ENCODE measurements at places on chromosomes 3 and 15.

DNA sequence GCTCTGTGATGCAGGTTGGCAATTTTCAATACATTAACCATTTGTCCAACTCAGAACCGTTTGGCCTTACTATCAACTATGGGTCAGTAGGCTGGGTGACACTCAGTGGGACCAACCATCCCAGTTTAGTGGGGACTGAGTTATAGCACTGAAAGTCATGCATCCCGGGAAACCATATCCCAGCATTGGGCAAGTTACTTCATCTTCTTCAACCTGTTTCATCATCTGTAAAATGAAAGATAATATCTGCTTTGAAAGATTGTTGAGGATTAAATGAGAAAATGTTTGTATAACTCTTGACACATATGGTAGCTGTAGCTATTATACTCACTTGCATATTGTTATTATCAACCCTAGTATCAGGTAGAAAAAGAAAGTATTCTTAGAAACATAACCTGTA lies 11.9 kb downstream of the RAB27A start:
- DNase-seq: no peak

- no peak for DNase-seq
Measured at GRCh38 chr3:171328419-171329082, 131.7 kb downstream of the TNIK start.

- DNase-seq: no peak
Measured at GRCh38 chr3:39212665-39213064, 20.3 kb upstream of the XIRP1 start.

DNA sequence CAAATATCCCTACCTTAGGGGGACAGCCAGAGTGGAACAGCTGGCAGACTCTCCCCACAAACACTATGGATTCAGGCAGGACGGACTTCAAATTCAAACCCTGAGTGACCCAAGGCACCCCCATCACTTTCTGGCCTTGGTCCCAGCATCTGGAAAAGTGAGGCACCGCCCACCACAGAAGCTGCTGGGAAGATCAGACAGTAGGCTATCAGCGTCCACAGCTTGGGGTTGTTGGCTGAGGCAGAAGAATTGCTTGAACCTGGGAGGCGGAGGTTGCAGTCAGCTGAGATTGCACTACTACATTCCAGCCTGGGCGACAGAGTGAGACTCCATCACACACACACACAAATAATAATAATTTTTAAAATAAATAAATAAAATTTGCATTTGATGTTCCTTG lies 8.5 kb downstream of the PFKFB4 start:
- no peak for DNase-seq

GRCh38 chr3:23728601-23729117 lies 77.1 kb upstream of the UBE2E1 start:
- no peak for DNase-seq

DNA sequence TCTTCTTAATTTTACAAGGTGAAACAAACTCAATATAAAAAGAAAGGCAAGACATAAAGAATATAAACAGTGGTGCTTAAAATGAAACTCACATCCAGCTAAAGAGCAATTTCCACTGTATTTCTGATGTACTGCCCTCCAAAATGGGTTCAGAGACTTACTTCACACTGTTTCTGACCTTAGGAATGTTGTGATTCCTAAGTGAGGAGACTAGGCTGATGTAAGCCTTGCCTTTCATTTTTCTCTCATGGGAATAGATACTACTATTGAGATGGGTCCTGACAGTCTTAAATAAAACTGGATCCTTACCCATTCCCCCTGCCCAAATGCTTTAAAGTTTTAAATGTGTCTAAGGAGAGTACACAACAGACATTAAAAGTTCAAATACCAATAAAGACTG lies 86.9 kb downstream of the CBLB start:
- no peak for DNase-seq

DNA sequence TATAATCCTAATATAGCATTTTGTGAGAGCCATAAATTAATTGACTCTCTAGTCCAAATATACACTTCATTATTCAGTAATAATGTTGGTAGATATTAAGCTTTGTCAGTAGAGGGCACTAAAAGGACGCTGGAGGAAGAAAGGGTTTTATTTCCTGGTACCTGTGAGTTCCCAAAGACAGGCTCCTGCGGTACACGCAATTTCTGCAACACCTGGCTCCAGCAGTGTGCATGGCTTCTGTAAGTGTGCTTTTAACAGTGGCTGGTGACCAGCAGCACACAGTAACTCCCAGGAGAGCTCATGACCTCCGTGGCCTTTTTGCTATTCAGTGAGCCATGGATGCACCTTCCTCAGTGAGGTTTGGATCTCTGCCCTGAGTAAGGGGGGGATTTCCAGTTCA lies 338.3 kb upstream of the ZNF385D start:
- DNase-seq: no peak

- no peak for DNase-seq
Measured at GRCh38 chr15:84788500-84788899, 28.7 kb upstream of the ALPK3 start.

DNA sequence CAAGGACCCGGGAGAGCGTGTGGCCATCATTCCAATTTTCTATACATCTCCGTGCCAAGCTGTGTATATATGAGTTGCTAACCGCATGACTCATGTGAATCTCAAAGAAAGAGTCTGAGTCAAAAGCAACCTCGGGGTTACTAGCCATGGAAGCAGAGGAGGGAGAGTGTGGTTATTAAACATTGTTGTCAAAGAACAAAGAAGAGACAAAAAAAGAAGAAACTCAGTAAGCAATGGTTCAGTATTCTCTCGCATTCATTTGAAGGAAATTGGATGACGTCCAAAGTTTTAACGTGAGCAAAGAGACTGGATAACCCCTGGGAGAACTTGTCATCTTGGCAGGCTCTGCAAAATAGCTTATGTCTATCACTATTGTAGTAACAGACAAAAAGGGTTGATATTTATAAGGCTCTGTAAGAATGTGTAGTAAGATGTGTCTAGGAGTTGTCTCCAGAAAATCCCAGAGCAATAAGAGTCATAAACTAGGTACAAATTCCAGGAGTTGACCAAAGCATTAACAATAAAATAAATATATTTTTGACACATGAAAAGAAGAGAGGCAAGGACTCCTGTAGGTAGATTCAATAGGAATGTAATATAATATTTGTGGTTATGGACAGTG lies 52.8 kb upstream of the GRM7 start:
- DNase-seq: no peak

GRCh38 chr15:27490867-27491595 lies 520.0 kb downstream of the GABRG3 start:
- no peak for DNase-seq

DNA sequence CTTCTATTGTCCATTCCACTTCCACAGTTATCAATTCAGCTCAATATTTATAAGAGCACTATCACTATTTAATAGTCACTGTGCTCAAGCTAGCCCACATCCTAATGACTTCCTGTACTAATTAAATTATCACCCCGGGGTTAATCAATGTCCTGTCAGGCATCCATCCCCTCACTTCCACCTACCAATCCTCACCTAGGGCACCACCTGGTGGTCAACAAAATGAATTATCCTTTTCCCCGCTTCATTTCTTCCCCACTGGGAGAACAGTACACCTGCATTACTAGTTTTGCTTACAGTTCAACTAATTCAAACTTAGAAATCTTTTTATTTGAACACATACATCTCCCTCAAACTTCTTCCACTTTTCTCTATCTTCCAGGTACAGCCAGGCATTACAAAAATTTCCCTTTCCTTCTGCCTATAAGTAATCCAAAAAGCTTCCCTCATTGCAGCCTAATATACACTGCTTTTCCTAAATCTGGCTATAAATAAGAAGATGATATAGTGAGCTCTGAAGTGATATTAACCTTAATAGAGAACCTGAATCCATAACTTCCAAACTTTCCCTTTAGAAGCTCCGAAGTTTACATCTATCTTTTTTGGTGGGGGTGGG lies 68.5 kb downstream of the TMCC1 start:
- peak; percentile 22 for DNase-seq

GRCh38 chr3:12159227-12159601 lies 502 bp upstream of the TIMP4 start:
- no peak for DNase-seq

- DNase-seq: no peak
Measured at GRCh38 chr3:44184319-44184953, 57.2 kb upstream of the TOPAZ1 start.

- no peak for DNase-seq
Measured at GRCh38 chr15:52361975-52362494, 66.4 kb upstream of the MYO5C start.

DNA sequence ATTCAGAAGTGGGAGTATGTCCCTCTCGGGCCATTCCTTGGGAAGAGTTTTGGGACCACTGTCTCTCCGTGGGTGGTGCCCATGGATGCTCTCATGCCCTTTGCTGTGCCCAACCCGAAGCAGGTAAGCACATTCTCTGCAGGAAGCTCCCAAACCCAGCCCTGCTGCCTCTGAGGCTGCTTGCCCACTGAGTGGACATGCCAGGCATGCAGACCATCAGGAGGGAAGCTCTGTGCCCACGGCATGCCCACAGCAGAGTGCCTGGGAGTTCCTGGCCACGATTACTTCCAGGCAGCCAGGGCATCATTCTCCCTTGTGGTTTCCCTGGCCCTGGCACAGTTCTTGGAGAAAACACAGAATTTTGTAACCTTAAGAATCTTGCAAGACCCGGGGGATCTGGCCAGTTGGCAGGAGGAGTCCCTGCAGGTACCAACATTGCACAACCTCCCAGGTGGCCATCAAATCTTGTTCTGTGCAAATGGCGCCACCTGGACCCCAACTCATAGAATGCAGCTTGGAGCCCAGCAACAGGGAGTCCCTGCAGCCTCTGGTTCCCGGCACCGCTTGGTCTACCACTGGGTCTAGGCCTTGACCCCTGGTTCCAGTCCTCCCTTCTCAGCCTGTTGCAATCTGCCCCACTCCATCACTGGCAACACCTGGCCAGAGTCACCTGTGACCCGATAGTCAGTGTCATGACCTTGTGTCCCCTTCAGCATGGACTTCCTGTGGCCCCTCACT lies 20.4 kb downstream of the FAH start:
- peak; percentile 61 for DNase-seq

GRCh38 chr3:160065786-160066185 lies 77.2 kb downstream of the IL12A start:
- DNase-seq: no peak

DNA sequence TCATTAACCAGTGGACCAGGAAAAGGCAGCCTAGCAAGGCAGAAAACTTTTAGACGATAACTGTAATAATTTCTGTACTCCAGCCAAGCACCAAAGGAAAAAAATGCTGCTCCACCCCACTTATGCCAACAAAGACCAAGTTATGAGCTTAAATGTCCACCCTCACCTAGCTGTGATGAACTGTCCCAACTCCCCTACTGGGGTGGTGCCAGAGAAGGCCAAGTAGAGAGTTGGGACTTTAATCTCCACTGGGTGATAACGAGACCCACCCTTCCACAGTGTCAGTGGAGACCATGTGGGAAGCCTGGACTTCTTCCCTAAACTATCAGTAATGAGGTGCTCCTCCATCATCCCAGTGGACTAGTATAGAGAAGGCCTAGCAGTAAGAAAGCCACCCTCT lies 33.8 kb upstream of the COPB2 start:
- DNase-seq: no peak

- DNase-seq: no peak
Measured at GRCh38 chr3:130827486-130827885, 66.4 kb upstream of the ATP2C1 start.

DNA sequence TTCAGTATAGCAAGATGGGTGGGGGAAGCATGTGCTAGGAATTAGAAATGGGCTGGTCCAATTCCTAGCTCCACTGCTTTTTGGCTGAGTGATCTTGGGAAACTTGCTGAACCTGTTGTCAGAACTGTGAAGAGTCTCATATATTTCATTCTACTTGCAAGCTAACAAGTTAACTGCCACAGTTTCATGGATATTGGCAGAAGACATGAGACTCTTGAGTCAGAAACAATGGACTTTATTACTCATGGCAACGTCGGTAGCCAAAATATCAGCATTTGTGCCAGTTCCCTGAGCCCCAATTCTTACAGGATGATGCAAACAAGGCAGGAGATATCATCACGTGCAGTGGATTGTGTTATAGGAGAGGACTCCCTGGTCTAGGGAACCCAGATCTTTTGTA lies 26.6 kb upstream of the PLAAT1 start:
- DNase-seq: no peak

DNA sequence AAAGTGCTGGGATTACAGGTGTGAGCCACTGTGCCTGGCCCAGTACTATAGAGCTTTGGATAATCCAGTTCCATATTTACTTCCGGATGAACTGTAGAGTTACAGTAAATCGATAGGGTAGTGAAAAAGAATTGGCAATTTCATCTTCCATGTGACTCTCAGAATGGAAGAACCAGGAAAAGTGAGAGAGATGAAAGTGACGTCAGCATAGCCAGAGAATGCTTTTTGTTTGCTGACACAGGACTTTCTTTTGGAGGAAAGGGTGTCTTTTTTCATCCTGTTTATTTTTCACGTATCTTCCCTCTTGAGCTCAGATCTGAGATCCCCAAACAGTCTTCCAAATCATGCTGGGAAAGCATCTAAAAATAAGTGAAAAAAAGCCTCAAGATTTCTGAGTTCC lies 91.2 kb upstream of the KCNAB1 start:
- DNase-seq: no peak

- DNase-seq: no peak
Measured at GRCh38 chr3:1380926-1381646, 288.3 kb downstream of the CNTN6 start.

DNA sequence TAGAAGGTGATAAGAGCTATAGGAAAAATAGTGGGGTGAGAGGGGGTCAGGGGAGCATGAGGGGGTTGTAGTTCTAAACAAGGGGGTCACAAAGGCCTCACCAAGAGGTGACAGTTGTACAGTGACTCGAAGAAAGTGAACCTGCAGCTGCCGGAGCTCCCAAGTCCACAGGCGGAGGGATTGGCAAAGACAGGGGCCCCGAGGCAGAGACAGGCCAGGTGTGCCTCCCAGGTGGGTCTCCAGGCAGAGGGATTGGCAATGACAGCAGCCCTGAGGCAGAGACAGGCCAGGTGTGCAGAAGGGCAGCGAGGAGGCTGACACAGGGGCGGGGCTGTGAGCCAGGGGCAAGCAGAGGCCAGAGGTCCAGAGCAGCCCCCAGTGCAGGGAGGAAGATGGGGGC lies 63.7 kb downstream of the DNAJB8 start:
- no peak for DNase-seq

DNA sequence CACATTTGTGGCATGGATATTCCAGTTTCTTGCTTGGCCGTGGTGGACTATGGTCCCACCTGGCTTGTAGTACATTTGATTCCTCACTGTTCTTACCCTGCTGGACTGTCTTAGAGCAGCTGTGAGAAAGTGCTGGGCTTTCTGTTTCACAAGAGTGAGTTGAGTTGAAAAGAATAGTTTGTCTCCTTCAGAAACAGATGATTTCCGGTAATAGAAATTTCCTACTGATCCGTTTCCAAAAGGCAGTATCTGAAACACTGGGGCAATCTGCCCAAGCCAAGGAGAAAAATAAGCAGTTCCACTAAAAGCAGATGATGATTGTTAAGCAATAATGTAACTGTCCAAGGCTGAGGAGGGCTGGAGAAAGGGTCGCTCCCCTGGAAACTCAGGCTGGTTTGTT lies 96.0 kb downstream of the SUCLG2 start:
- no peak for DNase-seq

DNA sequence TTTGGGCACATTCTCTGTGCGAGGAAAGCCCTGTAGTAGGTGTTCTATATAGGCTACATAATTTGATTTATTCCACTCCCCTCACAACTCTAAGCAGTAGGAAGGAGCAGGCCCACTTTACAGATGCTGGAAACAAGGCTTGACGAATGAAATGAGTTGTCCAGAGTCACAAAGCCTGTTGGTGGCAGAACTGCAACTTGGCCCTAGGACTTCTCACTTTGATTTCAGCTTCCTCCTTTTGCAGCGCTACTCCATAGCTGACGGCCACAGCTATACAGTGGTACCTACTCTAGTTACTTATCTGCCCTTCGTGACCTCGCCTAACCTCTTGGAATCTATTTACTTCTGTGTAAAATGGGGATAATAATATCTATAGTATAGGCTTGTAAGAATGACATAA lies 2.5 kb upstream of the IRAK2 start:
- DNase-seq: no peak
